T-helper 1 cell (primary cell): ENCODE measurements at places on chromosomes 1 and 21.

- DNase-seq: no peak
These were observed 32.1 kb downstream of the GJA4 start for GRCh38 chr1:34824817-34825454.

- DNase-seq: no peak
These were observed 15.8 kb upstream of the TRIM63 start for GRCh38 chr1:26083208-26083607.

DNA sequence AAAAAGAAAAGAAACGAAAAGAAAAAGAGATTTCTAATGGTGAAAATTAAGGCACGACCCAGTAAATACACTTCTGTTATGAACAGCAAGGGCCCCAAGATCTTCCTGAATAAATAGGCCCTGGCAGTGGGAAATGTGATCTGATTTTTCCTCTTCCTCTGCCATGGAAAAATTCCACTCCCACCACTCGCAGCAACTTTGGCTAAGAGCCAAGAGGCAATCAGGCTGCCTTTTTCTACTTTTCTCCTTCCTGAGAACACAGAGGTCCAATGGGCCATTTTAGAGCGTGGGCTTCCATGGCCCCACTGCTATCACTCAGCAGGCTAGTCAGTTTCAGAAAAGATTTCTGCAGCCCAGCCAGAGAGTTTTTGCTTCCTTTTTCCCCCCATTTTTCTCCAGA is 33.7 kb upstream of the AK4 start:
- DNase-seq: no peak

DNA sequence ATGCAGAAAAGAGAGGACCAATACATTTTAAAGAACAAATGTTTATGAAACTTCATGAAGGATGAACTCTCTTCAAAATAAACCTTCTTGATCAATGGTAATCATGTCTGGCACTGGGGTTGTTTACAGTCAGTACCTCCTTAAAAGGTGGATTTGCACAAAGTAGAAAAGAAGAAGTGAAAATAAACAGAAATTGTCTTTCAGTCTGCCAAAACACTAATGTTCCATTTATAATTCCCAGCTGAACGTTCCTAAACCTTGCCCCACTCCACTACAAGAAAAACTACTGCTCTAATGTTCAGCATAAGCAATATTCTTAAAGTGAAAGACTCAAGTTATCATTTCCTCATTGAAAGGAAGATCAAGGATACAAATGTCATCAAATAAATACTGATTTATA is 86.2 kb downstream of the EIF4G3 start:
- DNase-seq: no peak

GRCh38 chr1:198186916-198187580 is 30.2 kb downstream of the NEK7 start:
- no peak for DNase-seq

GRCh38 chr21:45588086-45588825 is 46.0 kb upstream of the SLC19A1 start:
- DNase-seq: no peak

DNA sequence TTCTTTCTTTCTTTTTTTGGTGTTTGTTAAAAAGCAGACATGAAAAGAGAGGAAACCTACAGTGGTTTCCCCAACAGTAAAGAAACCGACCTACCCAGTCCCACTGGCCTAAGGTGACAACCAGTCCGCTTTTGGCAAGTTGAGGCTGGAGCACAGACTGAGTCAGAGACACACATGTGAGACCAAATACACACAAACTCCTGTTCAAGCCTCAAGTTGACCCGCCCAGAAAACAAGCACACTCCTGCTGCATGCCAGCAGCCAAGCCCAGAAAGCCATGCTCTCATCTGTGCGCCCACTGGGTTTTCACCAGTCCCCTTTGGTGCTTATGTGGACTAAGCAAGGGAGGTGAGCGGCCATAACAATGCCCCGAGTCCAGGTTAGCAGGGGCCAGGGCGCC is 64.6 kb upstream of the GPR153 start:
- DNase-seq: no peak

GRCh38 chr1:220207411-220207810 is 64.8 kb downstream of the RAB3GAP2 start:
- no peak for DNase-seq

DNA sequence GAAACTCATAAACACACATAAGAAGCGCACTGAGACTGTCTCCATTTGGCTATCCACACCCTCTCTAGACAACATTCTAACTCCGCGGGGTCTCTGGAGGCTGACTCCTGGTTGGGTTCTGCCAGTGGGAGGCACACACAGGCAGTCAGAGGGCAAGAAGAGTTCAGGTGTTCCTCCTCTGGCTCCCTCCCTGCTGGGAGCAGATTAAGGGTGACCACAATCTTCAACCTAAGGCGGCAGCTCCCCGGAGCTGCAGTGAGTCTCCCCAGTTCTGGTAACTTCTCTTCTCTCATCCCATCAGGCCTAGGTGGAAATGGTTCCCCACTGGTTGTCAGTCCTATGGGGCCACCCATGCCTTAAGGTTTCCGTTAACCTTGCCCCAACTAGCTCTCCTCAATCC is 7.4 kb upstream of the TENT5C start:
- no peak for DNase-seq

- DNase-seq: no peak
These were observed 19.9 kb downstream of the AGPAT3 start for GRCh38 chr21:43884861-43885417.

DNA sequence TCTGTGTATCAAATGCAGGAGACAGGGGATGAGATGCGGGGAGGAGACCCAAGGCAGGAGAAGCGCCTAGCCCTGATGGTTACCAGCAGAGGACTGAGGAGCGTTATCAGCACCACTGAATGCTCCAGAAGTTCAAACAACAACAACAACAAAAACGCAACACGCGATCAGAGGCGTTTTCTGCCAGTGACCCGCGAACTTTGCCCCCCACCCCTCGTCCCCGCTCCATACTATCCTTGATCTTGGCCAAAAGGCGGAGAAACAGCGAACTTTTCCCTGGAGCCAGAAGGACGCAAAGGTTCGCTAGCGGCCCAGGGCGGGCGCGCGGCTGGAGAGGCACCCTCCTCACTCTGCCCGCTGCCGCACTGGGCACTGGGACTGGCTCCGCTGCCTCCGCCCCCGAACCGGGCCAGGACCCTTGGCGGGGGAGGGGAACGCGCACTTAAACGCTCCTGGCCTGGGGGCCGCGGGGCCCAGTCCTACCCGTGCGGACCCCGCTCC is 699 bp downstream of the ECHDC2 start:
- no peak for DNase-seq

DNA sequence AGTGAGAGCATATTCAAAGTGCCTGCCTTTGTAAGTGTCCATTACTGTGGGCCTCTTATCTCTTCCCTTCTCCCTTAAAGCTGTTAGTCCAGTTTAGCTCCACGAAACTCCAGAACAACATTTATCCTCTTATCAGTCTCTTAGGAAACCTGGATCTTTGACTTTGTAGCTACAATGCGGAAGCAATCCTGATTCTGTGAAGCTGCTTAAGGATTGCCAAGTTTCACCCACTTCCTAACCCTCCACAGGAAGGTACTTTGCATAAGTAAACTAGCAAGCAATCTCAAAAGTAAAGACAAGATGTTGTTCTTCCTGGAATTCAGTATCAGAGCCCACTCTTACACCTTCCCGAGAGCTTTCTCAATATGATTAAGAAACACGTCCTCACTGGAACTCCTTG is 164.9 kb upstream of the USP25 start:
- no peak for DNase-seq

DNA sequence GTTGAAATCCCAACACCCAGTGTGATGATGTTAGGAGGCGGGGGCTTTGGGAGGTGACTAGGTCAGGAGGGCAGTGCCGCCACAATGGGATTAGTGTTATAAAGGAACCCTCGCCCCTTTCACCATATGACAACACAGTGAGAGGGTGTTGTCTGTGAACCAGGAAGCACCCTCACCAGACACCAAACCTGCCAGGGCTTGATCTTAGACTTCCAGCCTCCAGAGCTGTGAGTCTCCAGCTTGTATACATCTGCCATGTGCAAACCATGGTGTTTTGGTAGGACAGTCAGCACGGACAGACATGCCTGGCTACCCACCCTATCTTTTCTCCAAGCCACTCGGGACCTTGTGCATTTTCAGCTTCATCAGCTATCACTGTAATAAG is 4.0 kb downstream of the TRIM11 start:
- no peak for DNase-seq

GRCh38 chr1:89085781-89086180 is 20.8 kb upstream of the GBP1 start:
- no peak for DNase-seq

DNA sequence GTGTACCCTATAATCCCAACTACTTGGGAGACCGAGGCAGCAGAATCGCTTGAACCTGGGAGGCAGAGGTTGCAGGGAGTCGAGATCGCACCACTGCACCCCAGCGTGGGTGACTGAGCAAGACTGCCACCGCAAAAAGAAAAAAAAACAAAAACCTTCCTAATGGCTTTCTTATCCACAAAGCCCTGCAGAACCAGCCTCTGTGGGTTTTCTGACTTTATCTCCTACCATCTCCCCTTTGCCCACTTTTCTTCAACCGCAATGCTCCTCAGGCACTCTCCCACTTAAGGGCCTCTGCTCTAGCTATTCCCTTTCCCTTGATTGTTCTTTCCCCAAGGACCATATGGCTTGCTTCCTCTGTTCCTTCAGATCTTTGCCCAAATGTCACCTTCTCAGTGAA is 67.9 kb upstream of the PUM1 start:
- DNase-seq: no peak

- no peak for DNase-seq
These were observed 234.4 kb upstream of the KCNK2 start for GRCh38 chr1:214848101-214848500.

DNA sequence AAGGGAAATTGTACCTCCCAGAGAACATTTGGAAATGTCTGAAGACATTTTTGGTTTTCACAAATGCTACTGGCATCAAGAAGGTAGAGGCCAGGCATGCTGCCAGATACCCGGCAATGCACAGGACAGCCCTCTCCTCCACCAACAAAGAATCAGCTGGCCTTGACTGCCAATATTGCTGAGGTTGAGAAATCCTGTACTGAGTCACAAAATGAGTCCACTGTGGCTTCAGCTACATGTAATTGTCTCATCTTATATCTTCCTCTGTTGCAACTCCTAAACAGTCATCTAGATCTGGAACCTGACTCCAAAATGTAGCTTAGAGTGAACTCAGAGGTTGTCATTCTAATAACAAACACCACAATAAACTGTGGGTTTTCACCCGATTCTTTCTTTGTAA is 327.5 kb upstream of the POGK start:
- DNase-seq: no peak

DNA sequence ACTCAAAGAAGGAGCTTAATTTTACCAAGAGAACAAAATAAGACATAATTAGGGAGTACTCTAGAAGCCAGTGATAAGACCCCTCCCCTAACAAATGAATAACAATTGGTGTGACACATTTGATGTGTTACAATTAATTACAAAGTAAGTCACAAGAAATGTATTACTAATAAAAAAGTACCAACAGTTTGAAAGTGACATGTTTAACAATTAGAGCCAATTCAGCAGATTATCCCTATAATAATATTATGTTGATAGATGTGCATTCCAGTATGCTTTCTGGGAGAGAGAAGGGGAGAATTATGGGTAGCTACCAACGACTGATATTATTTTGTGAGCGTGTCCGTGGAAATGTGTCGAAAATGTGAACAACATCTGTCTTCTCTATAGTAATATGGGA is 19.1 kb downstream of the CTSK start:
- no peak for DNase-seq

DNA sequence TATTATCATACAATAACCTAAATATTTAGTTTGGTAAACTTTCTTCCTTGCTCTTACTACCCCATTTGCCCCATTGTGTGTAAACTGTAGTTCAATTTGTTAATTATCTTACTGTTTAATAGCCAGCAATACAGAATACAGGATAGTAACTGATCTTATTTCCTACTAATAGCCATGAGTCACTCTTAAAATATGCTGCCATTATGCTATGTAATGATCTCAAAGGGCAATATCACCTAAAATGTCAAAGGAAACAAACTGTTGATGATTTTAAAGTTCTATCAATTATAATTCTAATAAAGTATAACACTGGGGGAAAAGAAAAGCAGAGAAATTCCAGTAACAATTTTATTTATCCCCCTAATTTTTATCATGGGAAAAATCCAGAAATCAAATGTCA is 4.3 kb downstream of the SLC30A1 start:
- DNase-seq: no peak

DNA sequence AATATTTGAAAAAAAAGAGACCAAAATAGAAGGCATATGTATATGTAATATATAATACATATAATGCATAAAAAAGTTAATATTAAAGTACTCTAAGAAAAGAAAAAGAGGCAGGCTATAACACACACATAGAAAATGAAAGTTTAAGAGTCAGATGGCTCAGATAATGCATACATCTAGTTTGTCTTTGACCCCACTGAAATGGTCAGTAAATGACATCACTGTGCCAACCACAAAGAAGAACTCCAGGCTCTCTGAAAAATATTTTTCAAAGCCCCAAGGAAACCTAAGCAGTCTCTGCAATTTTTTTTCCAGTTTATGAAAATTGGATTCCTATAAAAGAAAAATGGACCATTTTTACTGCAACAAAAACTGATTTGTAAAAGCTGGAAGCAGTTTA is 55.4 kb upstream of the SCYL3 start:
- no peak for DNase-seq

- DNase-seq: no peak
These were observed 124.0 kb downstream of the DMRTB1 start for GRCh38 chr1:53583021-53583867.

DNA sequence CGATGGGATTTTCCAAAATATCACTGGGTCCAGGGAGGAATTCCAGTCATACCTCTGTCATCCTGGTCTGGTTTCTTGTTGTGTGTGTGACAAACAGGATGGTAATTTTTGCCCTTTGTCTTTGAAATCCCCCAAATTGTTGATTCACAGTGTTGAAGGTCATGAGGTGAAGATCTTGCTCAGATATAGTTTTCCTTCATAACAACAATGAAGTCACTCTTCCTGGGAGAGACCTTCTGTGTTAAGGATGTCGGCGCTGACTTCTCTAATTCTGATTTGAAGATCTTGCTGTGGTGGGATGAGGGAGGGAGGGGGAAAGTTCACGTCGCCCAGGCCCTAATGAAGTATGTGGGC is 32.2 kb upstream of the MPZL1 start:
- no peak for DNase-seq

- no peak for DNase-seq
These were observed 17.7 kb upstream of the STX12 start for GRCh38 chr1:27755286-27755685.

DNA sequence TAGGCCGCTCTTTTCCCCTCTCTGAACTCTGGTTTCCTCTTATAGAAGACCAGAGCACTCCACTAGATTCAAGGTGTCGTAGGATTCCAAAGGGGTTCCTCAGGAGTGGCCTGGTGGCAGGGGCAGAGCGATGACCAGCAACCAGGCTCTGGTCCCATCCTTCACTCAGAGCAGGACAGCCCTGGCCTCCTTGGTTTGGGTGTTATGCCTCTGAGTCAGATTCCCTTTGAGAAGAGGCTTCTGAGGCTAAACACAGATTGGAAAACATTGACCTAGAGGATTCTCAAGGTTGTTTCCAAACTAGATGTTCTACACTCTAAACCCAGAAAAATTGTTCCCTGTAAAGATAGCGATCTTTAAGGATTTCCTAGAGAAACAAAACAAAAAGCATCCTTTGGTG is 49.8 kb upstream of the IKBKE start:
- no peak for DNase-seq
